ENCODE measurements at places on chromosomes 13 and 19.

DNA sequence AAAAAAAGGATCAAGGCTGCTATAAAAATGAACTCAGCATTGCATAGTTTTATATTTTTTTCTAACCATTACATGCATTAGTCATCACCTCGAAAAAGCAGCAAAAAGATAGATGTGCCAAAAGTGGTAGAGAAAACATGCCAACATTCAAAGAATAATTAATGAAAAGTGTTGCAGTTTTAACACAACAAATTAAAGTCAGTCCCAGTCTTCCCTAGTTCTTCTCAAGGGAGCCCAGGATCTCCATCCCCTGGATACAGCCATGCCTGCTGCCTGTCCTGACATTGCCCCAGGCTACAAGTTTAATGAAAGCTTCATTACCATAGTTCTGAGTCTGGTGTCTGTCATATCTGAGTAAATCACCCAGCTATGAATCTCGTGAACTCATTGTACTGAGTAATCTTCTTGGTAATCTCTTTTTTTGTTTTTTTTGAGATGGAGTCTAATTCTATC, 116.6 kb upstream of the KLF12 start:
- DNase-seq: no peak

DNA sequence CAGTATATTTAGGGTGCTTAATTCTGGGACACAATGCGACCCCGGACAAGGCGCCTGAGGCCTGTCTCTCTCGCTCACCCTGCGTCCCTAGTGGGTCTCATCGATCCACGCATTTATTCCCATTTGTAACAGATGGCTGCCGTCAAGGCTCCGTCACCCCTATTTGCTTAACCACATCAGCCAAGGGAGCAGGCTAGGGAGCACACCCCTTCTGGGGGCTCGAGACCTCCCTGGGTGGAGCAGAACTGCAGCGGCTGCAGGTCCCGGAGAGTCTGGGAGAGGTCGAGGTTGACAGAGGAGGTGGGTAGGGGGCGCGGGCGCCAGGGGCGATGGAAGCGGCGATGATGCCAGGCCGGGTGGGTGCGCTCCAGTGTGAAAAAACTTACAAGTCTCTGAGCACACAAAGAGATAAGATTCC, 507 bp downstream of the ALG5 start:
- peak; percentile 19 for DNase-seq

- no peak for DNase-seq
Observed at GRCh38 chr13:80441968-80442367, 101.0 kb upstream of the SPRY2 start.

- DNase-seq: no peak
Observed at GRCh38 chr13:32535115-32535514, 3.5 kb downstream of the N4BP2L2 start.

DNA sequence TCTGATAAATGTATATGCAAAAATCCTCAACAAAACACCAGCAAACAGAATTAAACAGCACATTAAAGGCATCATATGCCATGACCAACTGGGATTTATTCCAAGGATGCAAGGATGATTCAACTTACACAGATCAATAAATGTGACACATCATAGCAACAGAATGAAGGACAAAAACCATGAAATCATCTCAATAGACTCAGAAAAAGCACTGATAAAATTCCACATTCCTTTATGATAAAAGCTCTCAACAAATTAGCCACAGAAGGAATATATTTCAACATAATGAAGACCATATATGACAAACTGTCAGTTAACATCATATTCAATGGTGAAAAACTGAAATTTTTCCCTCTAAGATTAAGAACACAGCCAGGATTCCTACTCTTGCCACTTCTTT, 691.6 kb downstream of the DIAPH3 start:
- DNase-seq: no peak

DNA sequence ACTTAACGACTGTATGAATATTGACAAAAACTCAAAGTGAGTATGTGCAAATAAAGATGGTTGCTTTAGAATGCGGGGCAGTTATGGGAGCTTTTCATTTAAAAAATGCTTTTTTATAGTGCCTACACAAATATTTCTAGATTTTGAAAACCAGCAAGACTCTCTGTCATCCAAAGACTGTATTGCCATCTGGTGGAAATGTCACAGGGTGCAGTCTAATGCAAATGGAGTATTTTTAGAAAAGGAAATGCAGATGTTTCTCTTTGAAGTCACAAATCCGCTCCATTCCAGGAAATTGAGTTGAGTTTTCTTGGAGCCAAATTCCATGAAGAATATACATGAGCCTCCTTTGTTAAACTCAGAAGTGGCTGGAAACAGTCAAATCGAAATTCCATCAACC, 2.3 kb upstream of the C1QTNF9B start:
- DNase-seq: peak; percentile 26

DNA sequence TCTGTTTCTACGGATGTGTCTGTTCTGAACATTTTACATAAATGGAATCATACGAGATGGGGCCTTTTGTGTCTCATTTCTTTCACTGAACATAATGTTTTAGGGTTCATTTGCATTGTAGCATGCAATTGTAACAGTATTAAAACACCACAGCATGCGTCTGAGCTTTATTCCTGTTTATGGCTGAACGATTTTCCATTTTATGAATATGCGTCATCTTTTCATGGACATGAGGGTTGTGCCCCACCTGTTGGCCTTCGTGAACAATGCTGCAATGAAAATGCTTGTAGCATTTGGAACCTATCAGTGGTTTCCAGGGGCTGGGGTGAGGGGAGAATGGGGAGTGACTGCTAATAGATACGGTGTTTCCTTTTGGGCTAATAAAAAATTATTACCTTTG, 5.1 kb downstream of the OR10H1 start:
- peak; percentile 37 for DNase-seq

DNA sequence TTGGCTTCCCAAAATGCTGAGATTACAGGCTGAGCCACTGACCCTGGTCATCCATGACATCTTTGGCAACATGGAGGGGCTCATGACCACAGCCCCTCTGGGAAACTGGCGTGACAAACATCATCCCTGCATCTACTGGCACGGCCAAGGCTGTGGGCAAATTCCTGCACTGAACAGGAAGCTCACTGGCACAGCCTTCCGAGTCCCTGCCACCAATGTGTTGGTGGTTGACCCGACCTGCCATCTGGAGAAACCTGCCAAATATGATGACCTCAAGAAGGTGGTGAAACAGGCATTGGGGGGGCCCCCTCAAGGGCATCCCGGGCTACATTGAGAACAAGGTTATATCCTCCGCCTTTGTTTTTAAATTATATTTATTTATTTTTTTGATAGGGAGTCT, 8.9 kb upstream of the ACP5 start:
- no peak for DNase-seq

DNA sequence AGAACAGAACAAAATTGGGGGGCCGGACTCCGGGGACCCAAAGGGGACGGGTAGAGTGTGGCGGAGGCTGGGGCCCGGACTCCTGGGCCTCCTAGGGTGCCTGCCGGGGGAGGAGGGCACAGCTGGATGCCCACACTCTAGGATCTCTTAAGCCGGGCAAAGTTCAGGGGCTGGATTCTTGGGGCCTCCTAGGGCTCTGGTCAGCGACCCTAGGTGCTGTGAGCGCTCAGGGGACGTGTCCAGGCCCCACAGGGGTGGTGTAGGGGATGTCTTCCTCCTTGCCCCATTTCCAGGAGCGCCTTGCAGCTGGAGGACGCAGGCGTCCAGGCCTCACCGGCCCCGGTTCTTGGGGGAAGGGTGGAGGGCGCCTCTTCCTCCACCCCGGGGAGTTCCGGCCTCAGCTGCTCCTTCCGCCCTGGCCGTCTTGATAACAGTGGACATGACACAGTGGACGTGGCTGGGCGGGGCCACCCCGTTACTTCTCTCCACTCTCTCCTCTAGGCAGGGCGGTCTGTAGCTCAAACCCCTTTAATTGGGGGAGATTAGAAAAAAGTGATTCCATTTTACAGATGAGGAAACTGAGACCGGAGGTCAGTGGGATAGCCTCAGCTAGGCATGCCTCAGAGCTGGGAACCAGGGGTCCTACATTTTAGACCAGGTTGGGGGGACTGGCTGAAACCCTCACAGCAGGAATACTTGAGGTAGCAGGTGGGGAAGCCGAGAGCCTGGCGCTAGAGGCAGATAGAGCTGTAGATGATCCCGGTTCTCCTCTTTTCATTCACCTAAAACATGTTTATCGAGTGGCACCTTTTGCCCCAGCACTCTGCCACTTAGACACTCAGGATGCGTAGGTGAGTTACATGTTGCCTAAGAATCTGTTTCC, 705 bp downstream of the STXBP2 start:
- no peak for DNase-seq

DNA sequence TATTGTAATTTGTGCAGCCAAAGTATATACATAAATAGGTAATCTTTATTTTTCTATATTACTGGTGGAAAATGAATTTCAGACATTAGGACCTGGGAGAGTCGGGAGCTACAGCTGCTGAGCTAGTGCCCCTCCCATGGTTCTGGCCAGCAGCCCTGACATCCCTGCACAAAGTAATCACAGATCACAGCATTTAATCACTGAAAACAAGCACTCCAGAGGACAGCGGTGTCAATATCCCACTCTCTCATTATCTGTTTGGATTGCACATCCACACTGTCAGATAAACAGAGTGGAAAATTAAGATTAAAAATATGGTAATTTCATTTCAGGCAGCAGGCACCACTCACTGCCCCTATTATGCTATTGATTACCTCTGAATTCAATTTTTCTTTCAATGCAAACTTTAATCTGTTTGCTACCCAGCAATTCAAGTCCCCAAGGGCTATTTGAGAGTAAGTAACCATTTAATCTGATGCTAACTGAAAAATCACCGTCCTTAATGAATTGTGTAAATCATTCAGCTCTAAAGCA, 254.1 kb upstream of the SOX21 start:
- no peak for DNase-seq

- DNase-seq: no peak
Observed at GRCh38 chr19:47540748-47541147, 25.9 kb upstream of the NAPA start.
